ENCODE measurements at places on chromosomes 13 and 19. TPM values are rescaled to one million over a fixed set of nuclear protein-coding genes. Genes with fewer than 3 reads are reported as not detected.

Gene NLRP5
- not detected for total RNA-seq

Gene WDR88
- not detected for total RNA-seq

Gene URAD
- total RNA-seq = not detected

Gene ZNF302
- total RNA-seq = 23.3 TPM

- DNase-seq = no peak
These were observed 44.9 kb downstream of the SERTM1 start for GRCh38 chr13:36718686-36719085.

DNA sequence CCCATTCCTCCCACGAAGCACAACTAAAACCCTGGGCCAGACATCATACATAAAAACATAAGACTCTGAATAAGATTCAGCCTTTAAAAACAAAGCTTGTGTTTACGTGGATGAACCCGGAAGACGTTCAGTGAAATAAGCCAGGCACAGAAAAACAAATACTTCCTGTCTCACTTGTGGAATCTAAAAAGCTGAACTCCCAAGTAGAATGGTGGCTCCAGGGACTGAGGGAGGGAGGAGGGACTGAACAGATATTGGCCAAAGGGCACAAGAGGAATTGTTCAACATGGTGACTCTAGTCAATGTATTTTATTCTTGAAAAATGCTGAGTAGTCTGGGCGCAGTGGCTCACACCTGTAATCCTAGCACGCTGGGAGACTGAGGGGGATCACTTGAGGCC, 35.7 kb upstream of the TPM4 start:
- no peak for DNase-seq

DNA sequence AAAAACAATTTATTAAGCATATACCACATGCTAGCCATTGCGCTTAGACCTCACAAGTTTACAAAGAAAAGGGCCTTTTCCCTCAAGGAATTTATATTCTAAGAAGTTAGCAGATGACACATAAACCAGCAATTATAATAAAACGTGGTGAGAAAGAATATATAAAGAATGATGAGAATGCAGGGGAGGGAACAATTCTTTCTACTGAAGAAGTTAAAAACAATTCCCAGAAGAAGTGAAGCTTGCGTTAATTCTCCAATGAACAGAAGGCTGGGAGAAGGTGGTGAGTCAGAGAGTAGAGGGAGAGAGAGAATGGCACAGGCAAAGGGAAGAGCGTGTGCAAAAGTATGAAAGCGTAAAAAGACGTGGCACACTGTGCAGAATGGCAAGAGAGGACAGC, 69.5 kb upstream of the ZDHHC20 start:
- no peak for DNase-seq

- no peak for DNase-seq
These were observed 52.5 kb downstream of the KLF5 start for GRCh38 chr13:73111331-73111730.

GRCh38 chr13:29459813-29460355, 135.6 kb downstream of the SLC7A1 start:
- DNase-seq = no peak

- no peak for DNase-seq
These were observed 655 bp downstream of the DENND1C start for GRCh38 chr19:6480848-6481415.

- no peak for DNase-seq
These were observed 18.0 kb upstream of the RBM26 start for GRCh38 chr13:79423801-79424642.

Gene ZNF446
- total RNA-seq = 8.4 TPM

GRCh38 chr13:45950386-45951000, 98.9 kb upstream of the SIAH3 start:
- no peak for DNase-seq

Gene MYPOP
- total RNA-seq = 9.0 TPM

Gene FOSB
- total RNA-seq = 1.7 TPM

DNA sequence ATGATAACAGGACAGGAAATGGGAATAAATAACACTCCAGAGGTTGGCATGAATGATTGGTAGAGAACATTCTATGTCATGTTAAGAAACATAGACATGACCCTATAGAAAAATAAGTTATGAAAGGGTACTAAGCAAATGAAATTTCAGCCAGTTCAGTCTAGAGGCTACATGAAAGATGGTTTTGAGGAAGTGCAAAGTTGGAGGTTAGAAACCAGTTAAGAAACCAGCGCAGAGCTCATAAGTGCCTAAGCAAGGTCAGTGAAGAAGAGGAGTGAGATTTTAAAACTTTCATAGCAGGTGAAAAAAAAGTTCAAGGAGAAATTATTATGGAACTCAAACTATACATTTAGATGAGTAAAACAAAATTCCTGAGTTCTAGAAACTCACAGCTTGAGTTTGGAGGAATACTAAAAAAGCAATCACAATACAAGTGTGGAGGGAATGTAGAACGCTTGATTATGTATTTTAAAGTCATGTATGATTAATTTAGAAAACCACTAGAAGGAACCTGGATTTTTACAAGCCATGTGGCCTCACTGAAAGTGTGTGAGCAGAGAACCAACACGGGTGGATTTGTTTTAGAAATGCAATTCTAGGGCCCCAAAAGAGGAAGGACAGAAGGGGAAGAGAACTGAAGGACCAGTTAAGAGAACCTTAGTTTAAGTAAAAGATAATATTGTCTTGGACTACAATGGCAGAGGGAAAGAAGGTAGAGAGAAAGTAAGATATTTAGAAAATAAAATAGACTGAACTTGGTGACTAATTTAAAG, 162.4 kb downstream of the PCDH20 start:
- no peak for DNase-seq

All from H9 (cell line).